HFFc6 (cell line): ENCODE measurements at places on chromosomes 16 and 17. TPM values are rescaled to one million over a fixed set of nuclear protein-coding genes. Genes with fewer than 3 reads are reported as not detected.

- H3K4me3 ChIP-seq = no peak overlapping the region
- DNase-seq = no peak
- H3K27ac ChIP-seq = no peak overlapping the region
- H3K36me3 ChIP-seq = no peaks in the 10 kb centered on the region; the same call in 1 of the 2 replicates
- H3K4me1 ChIP-seq = no peaks in the 10 kb centered on the region
Observed at GRCh38 chr16:35792516-35793285, 2333.3 kb downstream of the TP53TG3F start.

GRCh38 chr16:51556694-51557340 is 405.7 kb upstream of the SALL1 start:
- peak overlapping the region; percentile 82 for H3K27ac ChIP-seq
- DNase-seq = peak; percentile 88
- H3K27me3 ChIP-seq = no peaks in the 10 kb centered on the region
- H3K4me3 ChIP-seq = peak overlapping the region; percentile 59

The ADGRG1 gene
- 0.55 to 1.3 TPM (median 0.94 TPM) in 3 replicates for total RNA-seq

- H3K4me1 ChIP-seq = peaks cover 59% of the 10 kb centered on the region
- no peak overlapping the region for H3K4me3 ChIP-seq
- peaks cover 2% of the 10 kb centered on the region for H3K27me3 ChIP-seq
- no peak overlapping the region for H3K27ac ChIP-seq
- DNase-seq = no peak
Observed at GRCh38 chr17:73042225-73042624, 50.3 kb downstream of the SLC39A11 start.

- DNase-seq = no peak
- H3K4me3 ChIP-seq = no peak overlapping the region
- no peak overlapping the region for H3K27ac ChIP-seq
Observed at GRCh38 chr17:44956998-44957981, 9.7 kb upstream of the KIF18B start.

The B4GALNT2 gene
- not detected in 3 replicates for total RNA-seq

DNA sequence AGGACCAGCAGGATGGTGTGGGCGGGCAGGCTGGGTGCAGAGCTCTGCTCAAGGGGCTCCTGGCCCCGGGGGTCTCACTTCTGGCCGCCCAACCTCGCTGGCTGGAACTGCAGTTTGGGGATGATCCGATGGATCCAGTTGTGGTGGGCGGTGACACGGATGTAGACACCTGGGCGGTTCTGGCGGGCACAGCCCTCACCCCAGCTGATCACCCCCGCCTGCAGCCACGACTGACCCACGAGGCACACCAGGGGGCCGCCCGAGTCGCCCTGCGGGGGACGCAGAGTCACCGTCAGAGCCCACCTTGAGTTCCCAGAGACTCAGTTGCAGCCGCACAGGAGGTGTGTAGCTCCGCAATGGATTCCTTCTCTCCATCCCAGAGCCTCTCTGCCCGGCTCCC is 7.5 kb downstream of the PRSS27 start:
- H3K36me3 ChIP-seq = no peaks in the 10 kb centered on the region
- H3K27ac ChIP-seq = no peak overlapping the region
- no peaks in the 10 kb centered on the region for H3K4me1 ChIP-seq
- peaks cover 6% of the 10 kb centered on the region for H3K27me3 ChIP-seq
- H3K4me3 ChIP-seq = no peak overlapping the region
- no peak for DNase-seq

DNA sequence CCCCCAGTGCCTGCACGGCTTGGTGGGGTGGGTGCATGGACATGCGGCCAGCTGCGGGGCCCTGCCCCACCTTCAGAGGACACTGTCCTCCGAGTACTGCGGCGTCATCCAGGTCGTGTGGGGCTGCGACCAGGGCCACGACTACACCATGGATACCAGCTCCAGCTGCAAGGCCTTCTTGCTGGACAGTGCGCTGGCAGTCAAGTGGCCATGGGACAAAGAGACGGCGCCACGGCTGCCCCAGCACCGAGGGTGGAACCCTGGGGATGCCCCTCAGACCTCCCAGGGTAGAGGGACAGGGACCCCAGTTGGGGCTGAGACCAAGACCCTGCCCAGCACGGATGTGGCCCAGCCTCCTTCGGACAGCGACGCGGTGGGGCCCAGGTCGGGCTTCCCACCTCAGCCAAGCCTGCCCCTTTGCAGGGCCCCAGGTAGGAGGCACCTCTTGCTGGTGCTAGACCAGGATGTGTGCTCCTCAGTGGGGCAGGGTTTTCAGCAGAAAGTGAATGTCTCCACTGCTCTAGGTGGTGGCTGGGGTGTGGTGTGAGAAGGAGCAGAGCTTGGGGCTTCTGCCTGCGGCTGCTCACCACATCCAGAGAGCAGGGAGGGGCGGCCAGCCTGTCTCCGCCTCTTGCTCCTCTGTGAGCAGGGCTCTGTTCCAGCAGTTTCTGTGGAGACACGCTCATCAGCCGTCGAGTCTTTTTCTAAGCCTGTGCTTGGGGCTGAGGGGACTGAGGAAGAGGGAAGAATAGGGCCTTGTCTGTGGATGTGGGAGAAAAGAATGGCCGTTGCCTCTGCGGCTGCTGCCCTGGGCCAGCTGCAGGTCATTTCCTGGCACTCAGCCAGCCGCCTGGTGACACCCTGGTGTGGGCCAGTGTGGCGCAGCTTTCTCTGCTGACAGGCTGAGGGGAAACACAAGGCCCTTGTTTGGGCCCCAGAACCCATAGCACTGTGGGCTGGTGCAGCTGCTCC is 2.2 kb downstream of the ZNF276 start:
- peak overlapping the region; percentile 83 for H3K4me3 ChIP-seq
- peaks cover 25% of the 10 kb centered on the region for H3K4me1 ChIP-seq
- no peak overlapping the region for H3K27ac ChIP-seq
- no peak for DNase-seq
- peaks cover 1% of the 10 kb centered on the region for H3K27me3 ChIP-seq

GRCh38 chr16:27712251-27712711 is 162.3 kb downstream of the KATNIP start:
- peaks cover 10% of the 10 kb centered on the region; the same call in 1 of the 2 replicates for H3K36me3 ChIP-seq
- H3K27ac ChIP-seq = no peak overlapping the region
- no peaks in the 10 kb centered on the region for H3K27me3 ChIP-seq
- DNase-seq = no peak

DNA sequence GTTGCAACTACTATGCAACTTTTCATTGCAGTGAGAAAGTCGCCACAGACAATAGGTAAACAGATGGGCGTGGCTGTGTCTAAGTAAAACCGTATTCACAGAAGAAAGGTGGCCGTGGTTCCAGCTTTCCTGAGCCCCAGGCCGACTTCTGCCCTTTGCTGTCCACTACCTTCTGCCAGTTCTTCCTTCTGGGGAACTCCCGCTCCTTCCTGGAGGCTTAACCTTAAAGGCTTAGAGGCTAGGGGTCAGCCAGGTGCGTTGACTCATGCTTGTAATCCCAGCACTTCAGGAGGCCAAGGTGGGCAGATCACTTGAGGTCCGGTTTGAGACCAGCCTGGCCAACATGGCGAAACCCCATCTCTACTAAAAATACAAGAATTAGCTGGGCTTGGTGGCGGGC is 2.1 kb upstream of the SEPTIN12 start:
- no peak overlapping the region for H3K27ac ChIP-seq
- H3K4me3 ChIP-seq = no peak overlapping the region
- no peaks in the 10 kb centered on the region for H3K27me3 ChIP-seq
- DNase-seq = no peak

DNA sequence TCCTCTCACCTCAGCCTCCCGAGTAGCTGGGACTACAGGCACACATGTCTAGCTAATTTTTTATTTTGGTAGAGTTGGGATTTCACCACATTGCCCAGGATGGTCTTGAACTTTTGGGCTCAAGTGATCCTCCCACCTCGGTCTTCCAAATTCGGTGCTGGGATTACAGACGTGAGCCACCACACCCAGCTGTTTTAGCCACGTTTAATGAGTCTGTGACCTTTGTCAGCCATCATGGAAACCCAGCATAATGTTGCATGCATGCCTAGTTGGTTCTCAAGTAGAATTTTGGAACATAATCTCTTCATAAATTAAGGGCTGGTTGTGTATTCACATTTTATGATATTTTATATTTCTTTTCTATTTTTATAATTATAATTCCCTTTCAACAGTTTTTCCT is 42.0 kb downstream of the GOSR1 start:
- H3K4me3 ChIP-seq = peak overlapping the region; percentile 76; the same call in 1 of the 2 replicates
- H3K27me3 ChIP-seq = no peaks in the 10 kb centered on the region; the same call in 1 of the 2 replicates
- peaks cover 36% of the 10 kb centered on the region for H3K36me3 ChIP-seq
- DNase-seq = no peak
- peak overlapping the region; percentile 96 for H3K27ac ChIP-seq

DNA sequence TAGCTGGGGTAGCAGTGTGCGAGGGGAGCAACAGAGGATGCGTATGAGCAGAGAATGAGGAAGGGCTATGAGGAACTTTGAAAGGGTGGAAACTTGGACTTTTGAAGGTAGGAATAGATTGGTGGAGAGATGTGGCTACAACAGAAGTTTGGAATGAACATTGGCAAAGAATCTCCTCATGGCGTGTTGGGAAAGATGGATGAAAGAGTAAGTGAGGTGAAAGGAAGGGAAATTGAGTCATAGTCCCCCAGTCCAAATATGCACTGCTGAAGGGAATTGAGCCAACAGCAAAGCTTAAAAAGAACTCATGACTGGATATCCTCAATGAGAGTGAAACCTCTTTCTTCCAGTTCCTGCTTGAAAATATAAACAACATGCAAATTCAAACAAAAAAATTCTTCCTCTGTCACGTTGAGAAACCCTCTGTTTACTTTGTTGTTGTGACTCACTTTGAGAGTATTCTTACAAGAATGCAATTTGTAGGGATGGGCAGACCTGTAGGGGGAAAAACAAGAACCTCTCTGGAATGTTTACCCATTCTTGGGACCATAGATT is 313.2 kb upstream of the KCNJ16 start:
- peak overlapping the region; percentile 53 for H3K4me3 ChIP-seq
- H3K27ac ChIP-seq = peak overlapping the region; percentile 85
- H3K4me1 ChIP-seq = peaks cover 72% of the 10 kb centered on the region
- H3K27me3 ChIP-seq = no peaks in the 10 kb centered on the region

The UBB gene
- total RNA-seq = 1,612 to 1,846 TPM (median 1,634 TPM) in 3 replicates

DNA sequence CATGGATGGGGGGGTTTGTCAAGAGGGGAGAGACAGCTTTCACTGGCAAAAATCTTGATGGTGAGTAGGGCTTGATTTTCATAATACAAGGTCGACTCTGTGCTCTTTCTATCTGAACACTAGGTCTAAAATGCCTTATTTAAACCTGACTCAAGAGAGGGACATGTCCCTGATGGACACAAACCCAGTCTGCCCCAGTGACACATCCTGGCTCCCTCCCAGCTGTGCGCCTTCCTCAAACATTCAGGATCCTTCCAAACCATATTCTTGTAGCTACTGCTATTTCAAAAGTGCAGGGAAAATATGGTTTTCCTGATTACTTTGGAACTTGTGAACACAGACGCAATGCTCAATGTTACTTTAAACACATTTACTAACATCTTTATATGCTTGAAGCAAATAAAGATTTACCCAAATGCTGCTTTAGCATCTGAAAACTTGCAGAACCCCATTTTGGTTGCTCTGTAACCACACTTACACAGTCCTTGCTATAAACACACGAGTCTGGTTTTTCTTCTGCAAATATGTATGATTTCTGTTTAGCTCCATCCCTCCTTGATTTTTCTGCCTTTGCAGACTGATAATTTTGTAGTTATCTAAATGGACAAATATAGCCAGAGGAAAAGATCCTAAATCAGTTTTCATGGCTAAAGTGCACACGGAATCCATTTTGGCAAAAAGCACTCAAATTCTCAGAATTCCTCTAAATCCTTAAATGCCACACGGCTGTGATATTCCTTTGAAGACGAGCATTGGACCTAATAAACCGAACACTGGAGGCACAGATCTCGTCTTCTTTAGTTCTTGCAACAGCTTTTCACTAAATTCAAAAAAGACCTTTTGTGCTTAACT is 499.9 kb upstream of the ZFHX3 start:
- H3K36me3 ChIP-seq = no peaks in the 10 kb centered on the region
- H3K4me1 ChIP-seq = peaks cover 6% of the 10 kb centered on the region
- H3K27me3 ChIP-seq = peaks cover 41% of the 10 kb centered on the region
- no peak overlapping the region for H3K27ac ChIP-seq
- no peak for DNase-seq

- H3K4me3 ChIP-seq = no peak overlapping the region
- DNase-seq = no peak
- peaks cover 15% of the 10 kb centered on the region for H3K4me1 ChIP-seq
- H3K27me3 ChIP-seq = peaks cover 6% of the 10 kb centered on the region
- H3K27ac ChIP-seq = no peak overlapping the region
- H3K36me3 ChIP-seq = 0 out of 2 replicates have a peak, but pooled peaks cover 5% of the 10 kb centered on the region
Observed at GRCh38 chr17:16456742-16457316, 35.2 kb downstream of the LRRC75A start.

DNA sequence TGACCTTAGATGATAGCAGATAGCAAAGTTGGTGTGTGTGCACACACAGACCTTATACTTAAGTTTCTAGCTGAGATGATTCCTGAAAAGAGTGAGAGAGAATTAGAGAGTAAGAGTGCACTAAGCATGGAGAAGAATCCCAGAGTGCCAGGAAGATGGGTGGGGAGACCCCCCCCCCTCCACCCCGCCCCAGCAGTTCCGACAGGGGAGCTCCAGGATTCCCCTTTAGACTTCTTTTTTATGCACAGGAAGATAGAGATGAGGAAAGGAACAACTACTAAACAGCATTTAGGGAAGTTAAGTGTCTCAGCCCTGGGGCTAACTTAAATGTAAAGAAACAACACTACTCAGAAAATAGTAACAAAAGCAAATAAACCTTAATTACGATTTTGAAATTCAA is 878.0 kb upstream of the GOT2 start:
- no peaks in the 10 kb centered on the region for H3K36me3 ChIP-seq
- no peak overlapping the region for H3K4me3 ChIP-seq
- H3K4me1 ChIP-seq = peaks cover 17% of the 10 kb centered on the region
- H3K27ac ChIP-seq = no peak overlapping the region

DNA sequence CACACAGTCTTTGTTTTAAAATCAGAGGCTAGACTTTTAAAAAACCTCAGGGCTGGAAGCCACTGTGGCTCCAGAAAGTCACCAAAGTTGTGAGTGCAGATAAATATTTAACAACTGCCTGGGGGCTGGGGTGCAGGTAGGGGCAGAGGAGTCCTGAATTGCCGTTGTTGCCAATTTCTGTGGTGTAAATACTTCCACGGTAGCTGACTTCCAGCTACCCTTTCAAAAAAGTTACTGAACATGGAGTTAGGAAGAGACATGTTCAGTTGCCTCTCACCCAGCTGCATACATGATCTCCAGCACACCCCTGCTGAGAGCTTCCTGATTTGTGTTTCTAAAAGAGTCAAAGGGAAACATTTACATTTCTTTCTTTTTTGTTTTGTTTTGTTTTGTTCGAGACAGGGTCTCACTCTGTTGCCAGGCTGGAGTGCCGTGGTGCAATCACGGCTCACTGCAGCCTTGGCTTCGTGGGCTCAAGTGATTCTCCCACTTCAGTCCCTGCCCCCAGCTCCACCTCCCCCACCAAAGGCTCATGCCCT is 58.7 kb downstream of the PLXDC1 start:
- no peak for DNase-seq
- peaks cover 35% of the 10 kb centered on the region for H3K27me3 ChIP-seq
- no peak overlapping the region for H3K4me3 ChIP-seq
- no peaks in the 10 kb centered on the region for H3K4me1 ChIP-seq

GRCh38 chr16:2246301-2246885 is 5.0 kb downstream of the ECI1 start:
- H3K27ac ChIP-seq = no peak overlapping the region
- peaks cover 9% of the 10 kb centered on the region; the same call in 1 of the 2 replicates for H3K4me1 ChIP-seq

The ZFHX3 gene
- 15.8 to 24.6 TPM (median 17.1 TPM) in 3 replicates for total RNA-seq
